ENCODE measurements at places on chromosomes 7 and 10.

DNA sequence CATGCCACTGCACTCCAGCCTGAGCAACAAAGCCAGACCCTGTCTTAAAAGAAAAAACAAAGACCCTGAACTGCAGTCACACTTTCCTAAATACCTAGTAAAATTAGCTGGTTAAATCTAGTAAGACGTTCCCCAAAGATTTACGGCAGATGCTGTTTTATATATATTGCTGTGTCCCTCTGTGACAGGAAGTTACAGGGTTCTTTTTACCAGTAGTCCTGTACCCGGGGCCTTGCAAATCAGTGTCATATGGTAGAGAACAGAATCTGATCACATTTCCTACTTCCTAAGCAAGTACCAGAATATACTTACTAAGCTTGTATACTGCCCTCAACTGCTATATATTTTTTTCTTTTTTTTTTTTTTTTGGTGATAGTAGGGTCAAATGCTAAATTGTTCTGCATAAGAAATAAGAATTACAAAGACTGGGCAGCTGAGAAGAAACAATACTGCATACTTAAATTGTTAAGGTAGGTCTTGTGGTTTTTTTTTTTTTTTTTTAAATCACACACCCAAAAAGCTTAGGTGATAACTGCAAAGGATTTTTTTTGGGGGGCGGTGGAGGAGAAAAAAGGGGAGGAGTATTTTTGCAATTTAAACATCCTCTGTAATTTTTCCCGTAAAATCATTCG lies 27.3 kb upstream of the KMT2E start:
- DNase-seq, result no peak

- DNase-seq, result no peak
These were observed 3.9 kb upstream of the INA start for GRCh38 chr10:103273041-103273441.

DNA sequence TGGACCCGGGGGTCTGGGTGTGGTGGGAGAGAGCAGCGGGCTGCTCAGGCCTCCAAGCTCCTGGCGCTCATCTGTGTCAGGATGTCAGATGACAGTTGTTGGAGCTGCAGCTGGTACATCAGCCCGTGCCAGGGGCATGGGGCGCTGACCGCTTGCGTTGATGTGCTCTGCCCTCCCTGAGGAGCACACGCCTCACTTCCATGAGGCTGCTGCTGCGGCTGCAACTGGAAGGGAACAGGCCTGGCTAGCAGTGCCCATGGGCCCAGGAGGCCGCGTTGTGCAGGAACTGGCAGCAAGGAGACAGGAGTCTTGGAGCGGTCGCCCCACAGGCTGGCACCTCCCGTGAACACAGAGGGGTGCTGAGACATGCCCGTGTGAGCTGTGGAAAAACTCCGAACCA lies 361.3 kb upstream of the MKI67 start:
- no peak for DNase-seq

DNA sequence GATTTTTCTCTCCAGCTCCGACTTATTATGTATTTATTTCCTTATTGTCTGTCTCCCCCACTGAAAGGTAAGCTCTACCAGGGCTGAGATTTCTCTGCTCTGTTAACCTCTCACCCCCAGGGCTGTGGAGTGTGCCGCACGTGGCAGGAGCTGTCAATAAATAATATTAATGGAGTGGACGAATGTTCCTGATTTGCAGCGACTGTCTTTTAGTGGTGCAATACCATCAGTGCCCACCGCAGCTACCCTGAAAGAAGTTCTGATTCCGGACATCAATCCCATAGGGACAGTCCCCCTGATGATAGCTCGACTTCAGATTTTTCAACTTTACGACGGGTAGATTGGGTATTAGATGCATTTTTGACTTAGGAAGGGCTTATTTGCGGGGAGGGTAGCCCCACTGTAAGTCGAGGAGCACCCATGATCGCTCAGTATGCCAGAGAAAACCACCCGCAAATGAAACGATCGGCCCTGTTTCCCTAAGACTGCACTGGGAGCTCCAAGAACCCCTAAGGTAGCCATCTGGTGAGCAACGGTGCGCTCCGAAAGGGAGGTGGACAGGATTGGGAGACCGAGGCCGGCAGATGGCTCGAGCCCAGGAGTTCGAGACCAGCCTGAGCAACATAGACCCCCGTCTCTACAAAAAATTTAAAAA lies 986 bp upstream of the PPP2R2D start:
- no peak for DNase-seq

GRCh38 chr10:44249490-44249889 lies 135.4 kb downstream of the CXCL12 start:
- no peak for DNase-seq

DNA sequence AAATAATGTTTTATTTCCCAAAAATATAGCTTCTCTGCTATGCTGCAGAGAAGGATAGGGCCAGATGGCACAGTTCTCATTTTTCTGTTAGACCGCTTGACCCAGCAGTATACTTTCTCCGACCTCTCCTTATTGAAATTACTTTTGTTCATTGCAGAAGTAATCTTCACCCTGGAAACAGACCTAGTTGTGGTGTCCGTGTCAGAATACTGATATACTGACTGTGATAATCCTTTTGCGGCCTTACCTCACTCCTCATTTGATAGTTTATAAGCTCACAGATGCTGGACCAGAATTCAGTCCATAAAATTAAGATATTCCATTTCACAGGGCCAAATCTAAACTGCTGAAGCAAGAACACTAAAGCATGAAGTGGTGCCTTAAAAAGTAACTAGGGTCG lies 260.6 kb upstream of the DKK1 start:
- no peak for DNase-seq

- DNase-seq, result no peak
These were observed 287.7 kb downstream of the ABCA13 start for GRCh38 chr7:48458701-48459524.

- no peak for DNase-seq
These were observed 145.7 kb downstream of the ELAPOR2 start for GRCh38 chr7:86913709-86914108.

- DNase-seq, result no peak
These were observed 42.0 kb upstream of the ADGRA1 start for GRCh38 chr10:133045556-133046389.

DNA sequence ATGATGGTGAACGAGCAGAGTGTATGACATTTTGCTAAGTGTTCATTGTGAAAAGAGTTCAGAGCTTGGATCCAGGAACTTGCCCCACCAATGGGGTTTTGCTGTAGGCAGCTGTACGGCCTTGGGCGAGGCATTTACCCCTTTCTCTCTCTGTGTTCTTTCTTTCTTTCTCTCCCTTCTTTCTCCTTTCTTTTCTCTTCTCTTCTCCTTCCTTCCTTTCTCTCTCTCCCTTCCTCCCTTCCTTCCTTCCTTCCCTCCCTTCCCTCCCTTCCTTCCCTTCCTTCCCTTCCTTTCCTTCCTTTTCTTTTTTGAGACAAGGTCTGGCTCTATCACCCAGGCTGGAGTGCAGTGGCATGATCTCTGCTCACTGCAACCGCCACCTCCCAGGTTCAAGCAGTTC lies 45.3 kb upstream of the KMT2C start:
- no peak for DNase-seq

DNA sequence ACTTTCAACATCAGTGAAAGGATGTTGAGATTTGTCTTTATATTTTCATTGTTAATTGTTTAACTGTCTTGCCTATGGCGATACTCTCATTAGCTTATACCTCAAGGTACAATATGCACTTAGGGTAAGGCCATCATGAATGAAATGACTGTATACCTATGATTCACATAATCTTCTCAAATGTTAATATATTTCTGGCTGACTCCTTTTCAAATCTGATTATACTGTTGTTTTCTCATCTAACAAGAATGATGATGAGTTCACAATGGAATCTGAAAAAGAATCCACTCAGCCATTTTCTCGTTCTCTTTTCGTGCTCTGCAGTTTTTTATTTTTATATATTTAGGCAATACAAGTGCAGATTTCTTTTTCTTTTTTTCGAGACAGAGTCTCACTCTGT lies 159.1 kb downstream of the ARHGAP12 start:
- DNase-seq, result no peak

GRCh38 chr10:131996466-131997365 lies 15.0 kb upstream of the BNIP3 start:
- no peak for DNase-seq

DNA sequence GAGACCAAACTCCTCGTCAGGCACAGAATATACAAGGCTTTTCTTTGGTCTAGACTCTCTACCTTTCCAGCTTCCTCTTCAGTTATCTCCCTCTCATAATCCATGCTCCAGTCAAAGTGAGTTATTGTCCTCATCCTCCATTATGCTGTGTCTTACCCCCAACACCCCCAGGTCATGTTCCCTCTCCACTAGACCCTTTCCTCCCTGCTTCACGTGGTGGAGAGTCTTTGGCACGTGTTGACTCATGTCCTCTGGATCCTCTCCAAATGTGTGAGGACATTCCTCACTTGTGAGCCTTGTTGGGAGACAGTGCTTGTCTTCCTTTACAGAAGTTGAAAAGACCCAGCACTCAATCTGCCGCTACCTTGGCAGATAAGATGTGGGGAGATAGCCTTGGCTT lies 36.0 kb upstream of the DLD start:
- DNase-seq, result no peak

- no peak for DNase-seq
These were observed 46.5 kb downstream of the DLD start for GRCh38 chr7:107937531-107937930.

GRCh38 chr10:96835899-96836298 lies 3.8 kb downstream of the LCOR start:
- no peak for DNase-seq

DNA sequence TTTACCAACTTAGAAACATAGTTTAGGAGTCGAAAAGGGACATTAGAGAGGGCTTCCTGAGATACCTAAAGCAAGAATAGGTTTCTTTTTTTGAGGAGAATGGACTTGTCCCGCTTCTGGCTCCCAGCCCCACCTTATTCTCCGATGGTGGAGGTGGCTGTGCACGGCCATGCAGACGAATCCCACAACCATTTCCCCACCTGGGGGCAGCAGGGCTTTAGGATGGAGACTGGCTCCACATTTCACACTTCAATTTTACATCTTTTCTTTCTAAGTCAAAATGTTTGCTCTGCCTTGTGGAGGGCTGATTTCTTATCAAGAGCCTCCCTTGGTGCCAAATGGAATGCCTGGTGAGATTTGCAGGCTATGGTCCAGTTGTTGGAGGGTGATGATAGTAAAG lies 118.5 kb downstream of the GLRX3 start:
- no peak for DNase-seq

DNA sequence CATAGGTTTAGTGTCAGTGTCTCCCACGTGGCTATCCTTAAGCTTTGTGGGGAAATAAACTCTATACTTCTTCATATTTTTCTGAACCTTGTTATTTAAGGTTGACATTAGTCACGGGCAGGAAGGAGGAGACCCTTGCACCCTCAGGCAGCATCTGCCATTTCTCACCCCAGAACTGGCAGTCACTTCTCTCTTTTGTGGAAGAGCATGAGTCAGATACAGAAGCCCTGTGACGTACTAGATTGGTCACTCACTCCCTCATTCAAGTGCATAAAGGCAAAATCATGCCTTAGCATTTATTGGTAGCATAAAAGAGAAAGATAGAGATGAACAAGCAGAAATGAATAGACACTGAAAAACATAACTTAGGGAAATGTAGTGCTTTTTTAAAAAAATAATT lies 206.0 kb upstream of the MDFIC start:
- DNase-seq, result no peak

DNA sequence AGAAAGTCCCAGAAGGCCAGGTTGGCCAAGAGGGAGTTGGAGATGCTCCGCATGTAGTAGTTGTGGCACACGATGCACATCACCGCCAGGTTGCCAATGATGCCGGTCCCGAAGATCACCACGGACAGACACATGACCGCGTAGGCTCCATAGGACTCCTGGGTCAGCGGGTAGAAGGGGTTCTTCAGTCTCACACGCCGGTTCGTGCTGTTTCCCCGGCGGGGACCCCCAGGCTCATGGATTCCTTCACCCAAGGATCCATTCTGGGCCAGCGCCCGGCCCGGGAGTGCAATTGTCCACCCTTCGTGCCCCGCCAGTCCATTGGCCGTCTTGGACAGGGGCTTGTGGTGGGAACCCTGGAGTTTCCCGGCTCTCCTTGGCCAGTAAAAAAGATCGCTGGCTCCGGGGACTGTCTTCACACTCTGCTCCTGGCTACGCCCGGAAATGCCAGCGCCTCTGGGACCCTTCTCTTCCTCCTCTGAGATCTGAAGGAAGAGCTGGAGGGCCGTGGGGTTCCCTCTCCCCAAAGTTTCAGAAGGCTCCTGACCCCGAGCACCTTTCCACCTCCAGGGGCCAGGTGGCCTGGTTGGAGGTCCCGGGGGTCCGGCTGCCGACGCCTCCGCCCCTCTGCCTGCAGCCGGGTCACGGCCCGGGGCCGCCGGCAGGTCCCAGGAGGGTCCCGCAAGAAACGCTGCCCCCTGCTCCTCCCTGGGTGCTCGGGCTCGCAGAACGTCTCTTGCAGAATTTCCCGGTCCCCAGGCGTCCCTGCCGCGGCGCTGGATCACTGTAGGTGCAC lies 1.3 kb downstream of the GPR37 start:
- peak; percentile 6 for DNase-seq

GRCh38 chr7:4682621-4683042 lies 537 bp downstream of the FOXK1 start:
- DNase-seq, result peak; percentile 50

- no peak for DNase-seq
These were observed 43.5 kb downstream of the NHLRC2 start for GRCh38 chr10:113897693-113898618.

- DNase-seq, result no peak
These were observed 12.1 kb upstream of the ZNF107 start for GRCh38 chr7:64653721-64654401.

DNA sequence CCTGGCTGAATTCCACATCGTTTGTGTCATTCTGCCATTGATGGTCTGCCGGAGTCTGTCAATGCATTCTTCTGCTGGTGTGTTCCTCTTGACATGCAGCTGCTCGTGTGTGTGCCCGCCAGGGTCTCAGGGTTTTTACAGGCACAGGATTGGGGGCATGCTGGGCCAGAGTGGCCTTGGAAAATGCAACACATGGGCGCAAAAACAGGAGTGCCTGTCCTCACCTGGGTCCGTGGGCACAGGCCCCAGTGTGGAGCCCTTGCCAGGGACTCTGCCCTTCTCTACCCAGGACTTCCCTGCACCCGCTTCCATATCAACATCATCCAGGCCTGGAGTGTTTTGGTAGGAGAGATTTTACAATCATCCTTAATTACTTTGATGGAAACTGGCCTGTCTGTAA lies 340.7 kb downstream of the KIF20B start:
- no peak for DNase-seq

- no peak for DNase-seq
These were observed 73.5 kb upstream of the DLX6 start for GRCh38 chr7:96931891-96932290.

DNA sequence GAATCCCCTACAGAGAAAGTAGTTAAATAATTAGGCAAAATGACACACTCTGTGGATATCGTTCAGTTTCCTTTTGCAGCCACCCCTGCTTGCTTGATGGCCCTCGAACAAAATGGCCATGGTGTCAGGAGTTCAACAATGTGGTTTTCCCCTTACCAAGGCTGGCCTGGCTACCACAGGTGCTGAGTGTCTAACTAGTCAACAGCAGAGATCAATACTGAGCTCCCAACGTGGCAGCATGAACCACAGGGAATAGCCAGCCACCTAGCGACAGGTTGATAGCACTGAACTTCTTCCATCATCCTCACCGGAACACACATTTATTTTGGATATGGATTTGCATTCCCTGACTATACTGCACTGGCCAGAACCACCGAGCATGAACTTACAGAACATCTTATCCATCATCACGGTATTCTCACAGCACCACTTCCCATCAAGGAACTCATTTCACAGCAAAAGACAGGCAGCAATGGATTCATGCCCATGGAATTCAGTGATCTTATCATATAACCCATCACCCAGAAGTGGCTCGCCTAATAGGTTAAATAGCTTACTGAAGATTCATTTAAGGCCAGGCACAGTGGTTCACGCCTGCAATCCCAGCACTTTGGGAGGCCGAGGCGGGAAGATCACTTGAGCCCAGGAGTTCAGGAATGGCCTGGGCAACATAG lies 6.3 kb downstream of the C10orf67 start:
- no peak for DNase-seq
